ENCODE measurements at places on chromosomes 13 and 19.

- no peak for DNase-seq
Observed at GRCh38 chr13:108408672-108409071, 139.2 kb downstream of the TNFSF13B start.

GRCh38 chr19:41023193-41023592 lies 32.1 kb downstream of the CYP2B6 start:
- no peak for DNase-seq

GRCh38 chr19:46296722-46297461 lies at the start of gene HIF3A:
Gene HIF3A (plus strand): TSS chr19:46297042. CDS start chr19:46297077, 35 bp downstream.
- DNase-seq: no peak

- peak; percentile 66 for DNase-seq
Observed at GRCh38 chr19:12140545-12141404, 625 bp upstream of the ZNF20 start.

GRCh38 chr13:39282400-39282972 lies 244.2 kb downstream of the NHLRC3 start:
- DNase-seq: no peak

DNA sequence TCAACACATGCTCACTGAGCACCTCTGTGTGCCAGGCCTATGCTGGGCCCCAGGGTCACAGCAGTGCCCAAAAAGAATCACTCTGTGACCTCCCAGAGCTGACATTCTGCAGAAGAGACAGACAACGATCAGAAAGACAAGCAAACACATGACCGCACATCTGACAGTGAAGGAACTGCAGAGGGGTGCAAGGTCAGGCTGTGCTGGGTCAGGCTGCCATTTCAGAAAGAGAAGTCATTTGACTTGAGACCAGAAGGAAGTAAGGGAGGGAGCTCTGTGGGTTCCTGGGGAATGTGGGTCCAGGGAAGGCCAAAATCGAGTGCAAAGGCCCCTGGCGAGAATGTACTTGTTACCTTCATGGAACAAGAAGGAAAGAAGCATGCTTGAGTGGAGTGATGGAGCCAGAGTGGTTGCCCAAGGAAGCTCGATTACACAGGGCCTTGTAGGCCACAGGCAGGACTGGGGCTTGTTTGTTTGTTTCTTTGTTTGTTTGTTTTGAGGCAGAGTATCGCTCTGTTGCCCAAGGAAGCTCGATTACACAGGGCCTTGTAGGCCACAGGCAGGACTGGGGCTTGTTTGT lies 11.4 kb upstream of the CD22 start:
- no peak for DNase-seq

- peak; percentile 44 for DNase-seq
Observed at GRCh38 chr13:79782541-79783205, 301.7 kb downstream of the NDFIP2 start.

GRCh38 chr19:49579947-49580263 lies 451 bp downstream of the NOSIP start:
- no peak for DNase-seq

DNA sequence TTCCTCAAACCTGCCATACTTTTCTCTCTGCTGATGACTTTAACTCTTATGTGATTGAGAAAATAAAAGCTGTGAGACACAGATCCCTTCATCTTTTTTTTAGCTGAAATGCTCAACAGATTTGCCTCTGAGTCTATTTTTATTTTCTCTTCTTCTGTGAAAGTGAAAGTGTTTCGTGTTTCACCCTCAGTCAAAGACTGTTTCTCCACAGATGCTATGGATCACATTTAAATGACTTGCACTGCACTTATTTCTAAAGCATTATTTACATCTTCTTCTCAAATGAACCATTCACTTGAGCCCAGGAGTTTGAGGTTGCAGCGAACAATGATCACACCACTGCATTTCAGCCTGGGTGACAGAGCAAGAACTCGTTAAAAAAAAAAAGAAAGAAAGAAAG lies 890.1 kb upstream of the PCDH20 start:
- DNase-seq: no peak

DNA sequence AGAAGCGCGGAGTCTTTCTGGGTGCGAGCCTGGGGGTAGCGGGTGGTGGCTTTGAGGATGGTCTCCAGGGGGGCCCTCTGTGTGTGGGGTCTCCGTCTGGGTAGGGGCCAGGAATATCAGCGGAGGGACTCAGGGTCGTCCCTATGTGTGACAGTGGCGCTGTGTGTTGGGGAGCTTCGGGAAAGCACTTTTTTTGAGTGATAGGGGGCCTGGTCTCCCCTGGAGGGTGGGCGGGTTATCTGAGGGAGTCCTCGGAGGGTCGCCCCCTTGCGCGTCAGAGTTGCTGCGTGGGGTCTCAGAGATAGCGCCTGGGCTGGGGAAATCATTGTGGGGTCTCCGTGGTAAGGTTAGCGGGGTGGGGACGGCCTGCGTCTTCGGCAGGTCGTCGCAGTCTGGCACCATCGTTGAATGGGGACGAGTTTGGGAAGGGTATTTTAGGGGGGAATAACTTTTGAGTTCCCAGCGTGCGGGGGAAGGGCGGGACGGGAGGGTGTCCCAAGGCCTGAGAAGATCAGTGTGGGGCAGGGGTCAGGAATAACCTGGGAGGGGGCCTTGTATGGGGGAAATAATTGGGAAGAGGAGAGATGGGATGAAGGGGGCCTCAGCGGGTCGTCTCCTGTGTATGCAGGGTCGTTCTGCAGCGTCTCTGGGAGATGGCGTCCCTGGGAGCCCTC lies 857 bp downstream of the IER2 start:
- no peak for DNase-seq

- DNase-seq: no peak
Observed at GRCh38 chr19:32688311-32688710, 3.3 kb upstream of the NUDT19 start.

- DNase-seq: no peak
Observed at GRCh38 chr19:58569191-58569942, 3.8 kb downstream of the MZF1 start.

GRCh38 chr13:41971848-41972247 lies 10.9 kb upstream of the VWA8 start:
- no peak for DNase-seq

DNA sequence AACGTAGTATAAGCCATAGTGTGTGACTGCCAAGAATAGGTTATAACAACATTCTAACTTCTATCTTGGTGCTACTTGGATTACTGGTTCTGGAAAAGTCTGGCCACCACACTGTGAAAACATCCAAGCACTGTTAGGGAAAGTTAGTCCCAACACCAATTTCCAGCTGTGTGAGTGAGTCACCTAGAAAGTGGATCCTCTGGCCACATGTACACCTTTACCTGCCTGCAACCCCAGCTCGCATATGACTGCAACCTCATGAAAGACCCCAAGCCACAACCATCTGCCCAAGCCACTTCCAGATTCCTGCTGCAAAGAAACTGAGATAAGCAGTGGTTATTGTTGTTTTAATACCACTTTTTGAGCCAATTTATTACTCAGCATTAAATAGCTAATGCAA lies 404.5 kb downstream of the KCTD12 start:
- no peak for DNase-seq
